ENCODE measurements at places on chromosomes 16 and 17. TPM values are rescaled to one million over a fixed set of nuclear protein-coding genes. Genes with fewer than 3 reads are reported as not detected.

- H3K27me3 ChIP-seq, result peaks cover 7% of the 10 kb centered on the region
- no peak overlapping the region for H3K4me3 ChIP-seq
- H3K36me3 ChIP-seq, result no peaks in the 10 kb centered on the region
- no peak overlapping the region for H3K27ac ChIP-seq
- no peak for DNase-seq
Measured at GRCh38 chr16:85897382-85897781, 1.6 kb upstream of the IRF8 start.

- H3K4me3 ChIP-seq, result peak overlapping the region; percentile 85
- peak overlapping the region; percentile 93 for H3K27ac ChIP-seq
- H3K4me1 ChIP-seq, result peaks cover 23% of the 10 kb centered on the region
- DNase-seq, result peak; percentile 38
- no peaks in the 10 kb centered on the region for H3K36me3 ChIP-seq
- no peaks in the 10 kb centered on the region for H3K27me3 ChIP-seq
Measured at GRCh38 chr17:75514299-75514918, 928 bp downstream of the CASKIN2 start.

DNA sequence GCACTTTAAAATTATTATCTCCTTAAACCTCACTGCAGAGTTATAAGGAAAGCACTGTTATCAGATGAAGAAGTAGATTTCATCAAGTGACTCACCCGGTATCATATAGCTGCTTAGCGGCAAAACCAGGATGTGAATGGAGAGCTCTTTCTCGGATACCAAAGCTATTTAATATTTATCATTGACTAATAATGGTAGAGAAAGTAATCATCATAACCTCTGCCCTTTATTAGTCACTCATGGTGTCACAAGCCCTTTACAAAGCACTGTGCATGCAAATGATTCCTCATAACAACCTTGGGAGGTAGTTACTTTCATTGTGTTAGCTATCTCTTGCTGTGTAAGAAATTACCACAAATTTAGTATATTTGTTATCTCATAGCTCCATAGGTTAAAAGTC, 592.9 kb downstream of the MAF start:
- DNase-seq, result no peak
- H3K36me3 ChIP-seq, result no peaks in the 10 kb centered on the region
- no peak overlapping the region for H3K27ac ChIP-seq
- no peak overlapping the region for H3K4me3 ChIP-seq

DNA sequence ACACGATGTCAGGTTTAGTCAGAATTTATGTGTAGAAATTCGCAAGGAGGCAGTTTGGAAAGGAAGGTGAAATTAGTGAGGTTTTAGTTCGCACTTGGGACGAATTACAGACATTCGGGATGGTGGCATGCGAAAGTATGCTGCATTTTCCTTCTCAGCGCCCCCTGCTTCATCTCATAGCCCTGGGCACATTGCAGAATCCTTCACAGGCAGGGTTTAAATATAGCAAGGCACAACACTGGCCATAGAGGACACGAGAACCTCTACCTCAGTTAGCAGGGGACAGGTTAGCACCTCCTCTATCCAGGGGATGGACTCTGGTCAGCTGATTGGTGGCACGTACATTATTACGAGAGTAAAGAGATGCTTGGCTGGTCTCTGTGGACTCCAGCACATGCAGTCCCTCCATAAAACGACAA, 47.5 kb downstream of the MAP2K6 start:
- H3K36me3 ChIP-seq, result no peaks in the 10 kb centered on the region
- no peaks in the 10 kb centered on the region for H3K4me1 ChIP-seq
- no peak overlapping the region for H3K4me3 ChIP-seq
- no peak for DNase-seq
- H3K27ac ChIP-seq, result peak overlapping the region; percentile 49

DNA sequence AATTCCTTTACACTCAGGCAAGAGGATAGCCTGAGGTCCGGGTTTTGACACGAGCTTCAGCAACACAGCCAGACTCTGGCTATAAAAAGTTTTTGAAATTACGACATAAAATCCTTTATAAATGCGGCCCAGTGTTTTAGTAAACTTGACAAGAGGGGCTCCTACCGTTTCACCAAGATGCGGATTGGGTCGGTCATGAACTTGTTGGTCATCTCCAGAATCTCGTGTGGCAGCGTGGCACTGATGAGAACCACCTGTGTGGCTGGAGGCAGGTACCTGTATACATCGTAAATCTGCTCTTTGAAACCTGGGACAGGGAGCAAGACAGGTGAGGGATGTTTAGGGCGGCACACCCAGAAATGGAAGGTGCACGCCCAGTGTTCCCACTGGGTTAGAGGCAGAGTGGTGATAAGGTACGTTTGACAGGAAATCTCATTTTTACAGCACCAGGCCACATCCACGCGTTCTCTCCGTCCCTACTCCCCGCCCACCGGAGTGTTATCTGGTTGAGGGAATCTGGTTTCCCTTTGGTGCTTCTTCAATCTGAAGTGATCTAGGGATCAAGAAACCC, 8.0 kb downstream of the EIF4A3 start:
- H3K4me3 ChIP-seq, result no peak overlapping the region
- no peaks in the 10 kb centered on the region for H3K36me3 ChIP-seq
- no peak for DNase-seq
- no peaks in the 10 kb centered on the region for H3K27me3 ChIP-seq
- no peaks in the 10 kb centered on the region for H3K4me1 ChIP-seq

TRIM72 gene
- not detected for total RNA-seq
